Activated T-helper 2 cell treated with anti-CD3 and anti-CD28 coated beads, Interferon-gamma antibody, Interleukin-2, Interleukin-4, amounts not matched to agents 10 μg/mL and 5 μg/mL and 100 μg/mL, durations not matched to agents 14 hours and 24 hours and 36 hours (primary cell): ENCODE measurements at places on chromosomes 2 and 18. TPM values are rescaled to one million over a fixed set of nuclear protein-coding genes. Genes with fewer than 3 reads are reported as not detected.

DNA sequence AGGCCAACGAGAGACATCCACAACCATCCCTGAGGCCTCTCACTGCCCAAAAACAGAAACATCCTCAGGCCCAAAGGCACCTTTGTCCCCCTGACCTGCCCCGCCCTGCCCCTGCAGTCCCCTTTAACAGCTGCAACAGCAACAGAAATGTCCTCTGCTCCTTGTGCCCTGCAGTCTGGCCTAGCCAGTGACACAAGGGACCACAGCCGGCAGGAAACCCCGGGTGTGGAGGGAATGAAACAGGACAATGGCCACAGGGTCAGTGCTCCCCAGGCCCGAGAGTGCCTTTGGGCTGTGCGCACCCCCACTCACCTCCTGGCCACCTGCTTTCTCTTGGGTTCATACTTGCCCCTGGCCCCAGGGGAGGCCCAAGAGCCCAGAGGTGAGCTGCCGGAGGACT is 35.6 kb downstream of the SNED1 start:
- H3K4me3 ChIP-seq, result no peak overlapping the region
- H3K36me3 ChIP-seq, result no peaks in the 10 kb centered on the region
- no peak overlapping the region for H3K27ac ChIP-seq
- H3K4me1 ChIP-seq, result peaks cover 13% of the 10 kb centered on the region
- H3K27me3 ChIP-seq, result no peaks in the 10 kb centered on the region

- no peaks in the 10 kb centered on the region for H3K36me3 ChIP-seq
- DNase-seq, result no peak
- H3K27me3 ChIP-seq, result peaks cover 7% of the 10 kb centered on the region
- H3K4me3 ChIP-seq, result no peak overlapping the region
- peaks cover 3% of the 10 kb centered on the region for H3K4me1 ChIP-seq
- no peak overlapping the region for H3K27ac ChIP-seq
Measured at GRCh38 chr2:183105402-183106134, 18.7 kb upstream of the NUP35 start.

GRCh38 chr2:180962727-180963314 is 17.6 kb upstream of the UBE2E3 start:
- H3K27ac ChIP-seq, result no peak overlapping the region
- no peak overlapping the region for H3K4me3 ChIP-seq
- no peak for DNase-seq
- no peaks in the 10 kb centered on the region for H3K36me3 ChIP-seq
- H3K27me3 ChIP-seq, result peaks cover 36% of the 10 kb centered on the region
- H3K4me1 ChIP-seq, result no peaks in the 10 kb centered on the region

- no peak overlapping the region for H3K27ac ChIP-seq
- H3K27me3 ChIP-seq, result no peaks in the 10 kb centered on the region
- H3K4me3 ChIP-seq, result no peak overlapping the region
- no peaks in the 10 kb centered on the region for H3K4me1 ChIP-seq
- no peak for DNase-seq
Measured at GRCh38 chr2:240597054-240597418, 10.5 kb downstream of the CAPN10 start.

GRCh38 chr18:57657542-57657941 is 35.9 kb upstream of the NARS1 start:
- peaks cover 3% of the 10 kb centered on the region for H3K36me3 ChIP-seq
- H3K27me3 ChIP-seq, result no peaks in the 10 kb centered on the region
- H3K4me3 ChIP-seq, result no peak overlapping the region
- no peak overlapping the region for H3K27ac ChIP-seq
- no peaks in the 10 kb centered on the region for H3K4me1 ChIP-seq
- no peak for DNase-seq

- no peaks in the 10 kb centered on the region for H3K27me3 ChIP-seq
- peaks cover 31% of the 10 kb centered on the region for H3K4me1 ChIP-seq
- H3K27ac ChIP-seq, result no peak overlapping the region
- H3K4me3 ChIP-seq, result no peak overlapping the region
- DNase-seq, result no peak
- peaks cover 55% of the 10 kb centered on the region for H3K36me3 ChIP-seq
Measured at GRCh38 chr2:175135862-175136261, 32.1 kb downstream of the ATF2 start.

DNA sequence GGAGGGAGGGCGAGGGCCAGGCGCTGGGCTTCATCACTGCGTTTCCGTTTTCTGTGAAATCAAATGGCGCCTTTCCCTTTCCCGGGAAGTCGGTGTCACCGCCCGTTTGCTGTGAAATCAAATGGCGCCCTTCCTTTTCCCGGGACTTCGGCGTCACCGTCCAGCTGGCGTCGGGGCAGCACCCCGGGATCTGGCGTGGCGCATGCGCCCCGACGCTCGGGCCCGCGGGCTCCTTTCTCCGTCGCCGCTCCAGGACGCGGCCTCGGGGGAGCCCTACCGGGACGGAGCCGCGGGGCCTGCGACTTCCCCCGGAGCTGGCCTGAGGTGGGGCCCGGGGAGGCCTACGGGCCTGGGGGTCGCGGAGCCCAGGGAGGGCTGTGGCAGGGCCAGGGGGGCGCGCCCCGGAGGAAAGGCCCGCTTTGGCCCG is at the start of gene FAM228A:
TSS of gene FAM228A (plus strand) at position 203 of the 427 bp plus-strand sequence. CDS start 428 bp downstream, outside the sequence.
- H3K27ac ChIP-seq, result no peak within 1 kb of the TSS
- no peaks in the 10 kb centered on the region for H3K36me3 ChIP-seq
- H3K4me3 ChIP-seq, result no peak within 1 kb of the TSS
- DNase-seq, result no peak
- peaks cover 16% of the 10 kb centered on the region for H3K27me3 ChIP-seq
- H3K4me1 ChIP-seq, result peaks cover 1% of the 10 kb centered on the region

DNA sequence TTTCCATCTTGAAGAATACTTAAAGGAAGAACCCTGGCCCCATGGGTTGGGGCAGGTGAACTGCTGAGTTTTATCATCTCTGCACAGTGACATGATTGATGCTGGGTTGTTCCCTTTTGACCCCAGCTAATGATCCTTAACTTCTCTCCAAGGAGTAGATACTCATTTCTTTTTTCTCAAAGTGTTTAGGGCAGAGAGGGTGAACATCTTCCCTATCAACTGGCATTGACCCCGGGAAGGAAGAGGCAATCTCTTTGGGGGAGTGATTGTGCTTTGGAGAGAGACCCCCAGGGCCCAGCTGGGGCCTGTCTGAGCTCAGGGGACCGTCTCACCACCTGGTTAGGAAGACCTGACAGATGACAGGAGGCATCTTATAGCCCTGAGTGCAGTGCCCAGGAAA is 190.6 kb downstream of the FHOD3 start:
- H3K36me3 ChIP-seq, result no peaks in the 10 kb centered on the region
- H3K4me3 ChIP-seq, result no peak overlapping the region
- no peak overlapping the region for H3K27ac ChIP-seq
- no peaks in the 10 kb centered on the region for H3K4me1 ChIP-seq

- H3K36me3 ChIP-seq, result no peaks in the 10 kb centered on the region
- no peak overlapping the region for H3K27ac ChIP-seq
- H3K4me3 ChIP-seq, result no peak overlapping the region
- DNase-seq, result no peak
Measured at GRCh38 chr18:13804305-13804704, 19.6 kb upstream of the MC5R start.

- H3K4me3 ChIP-seq, result no peak overlapping the region
- H3K36me3 ChIP-seq, result peaks cover 11% of the 10 kb centered on the region
- H3K27ac ChIP-seq, result no peak overlapping the region
- H3K4me1 ChIP-seq, result no peaks in the 10 kb centered on the region
- no peaks in the 10 kb centered on the region for H3K27me3 ChIP-seq
Measured at GRCh38 chr2:10559634-10560224, 111.6 kb upstream of the ODC1 start.

GRCh38 chr18:65725251-65726050 is 25.4 kb upstream of the CDH7 start:
- no peaks in the 10 kb centered on the region for H3K4me1 ChIP-seq
- no peak overlapping the region for H3K27ac ChIP-seq
- H3K4me3 ChIP-seq, result no peak overlapping the region
- DNase-seq, result no peak
- no peaks in the 10 kb centered on the region for H3K27me3 ChIP-seq
- H3K36me3 ChIP-seq, result no peaks in the 10 kb centered on the region

The FASTKD2 gene
- total RNA-seq, result 34.5 and 34.7 TPM in 2 replicates

The CYP27A1 gene
- total RNA-seq, result not detected in 2 replicates

The UGT1A5 gene
- not detected in 2 replicates for total RNA-seq

The CXCR2 gene
- 0.09 TPM in 1 of 2 replicates, not detected in the other for total RNA-seq
